Activated CD8-positive, alpha-beta T cell treated with anti-CD3 and anti-CD28 coated beads for 36 hours (primary cell): ENCODE measurements at places on chromosomes 13 and 19.

GRCh38 chr13:90732049-90732448 lies 615.4 kb upstream of the MIR17HG start:
- no peaks in the 10 kb centered on the region for H3K27me3 ChIP-seq
- H3K36me3 ChIP-seq = no peaks in the 10 kb centered on the region
- no peak overlapping the region for H3K27ac ChIP-seq
- no peaks in the 10 kb centered on the region for H3K4me1 ChIP-seq

GRCh38 chr19:1387684-1388636 lies 4.3 kb downstream of the NDUFS7 start:
- no peak overlapping the region for H3K4me3 ChIP-seq
- no peak overlapping the region for H3K27ac ChIP-seq
- no peak for DNase-seq
- peaks cover 13% of the 10 kb centered on the region for H3K4me1 ChIP-seq

GRCh38 chr13:37069597-37070103 lies 10.2 kb upstream of the SUPT20H start:
- no peak for DNase-seq
- no peaks in the 10 kb centered on the region for H3K36me3 ChIP-seq
- no peaks in the 10 kb centered on the region for H3K27me3 ChIP-seq
- no peak overlapping the region for H3K4me3 ChIP-seq
- H3K4me1 ChIP-seq = no peaks in the 10 kb centered on the region
- no peak overlapping the region for H3K27ac ChIP-seq

- peaks cover 5% of the 10 kb centered on the region for H3K36me3 ChIP-seq
- H3K27me3 ChIP-seq = no peaks in the 10 kb centered on the region
- peak overlapping the region; percentile 87 for H3K4me3 ChIP-seq
- peak; percentile 88 for DNase-seq
These were observed 3.5 kb upstream of the NAPSA start for GRCh38 chr19:50368649-50369570.

DNA sequence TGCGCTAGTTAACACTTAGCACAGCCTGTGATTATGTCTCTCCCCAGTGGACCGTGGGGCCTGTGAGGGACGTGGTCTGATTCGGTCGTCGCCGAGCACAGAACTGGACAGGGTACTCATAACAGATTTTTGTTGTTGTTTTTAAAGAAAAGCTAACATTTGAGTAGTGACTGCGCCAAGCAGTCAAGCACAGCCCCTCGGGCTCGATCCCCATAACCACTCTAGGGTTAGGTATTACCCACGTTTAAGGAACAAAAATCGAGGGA lies 805 bp upstream of the PTOV1 start:
- DNase-seq = no peak
- peaks cover 40% of the 10 kb centered on the region for H3K4me1 ChIP-seq
- H3K36me3 ChIP-seq = peaks cover 10% of the 10 kb centered on the region
- H3K27ac ChIP-seq = peak overlapping the region; percentile 97

GRCh38 chr19:46976845-46977320 lies 42.8 kb upstream of the NPAS1 start:
- no peak overlapping the region for H3K27ac ChIP-seq
- no peaks in the 10 kb centered on the region for H3K36me3 ChIP-seq
- peaks cover 38% of the 10 kb centered on the region for H3K4me1 ChIP-seq
- H3K4me3 ChIP-seq = no peak overlapping the region

DNA sequence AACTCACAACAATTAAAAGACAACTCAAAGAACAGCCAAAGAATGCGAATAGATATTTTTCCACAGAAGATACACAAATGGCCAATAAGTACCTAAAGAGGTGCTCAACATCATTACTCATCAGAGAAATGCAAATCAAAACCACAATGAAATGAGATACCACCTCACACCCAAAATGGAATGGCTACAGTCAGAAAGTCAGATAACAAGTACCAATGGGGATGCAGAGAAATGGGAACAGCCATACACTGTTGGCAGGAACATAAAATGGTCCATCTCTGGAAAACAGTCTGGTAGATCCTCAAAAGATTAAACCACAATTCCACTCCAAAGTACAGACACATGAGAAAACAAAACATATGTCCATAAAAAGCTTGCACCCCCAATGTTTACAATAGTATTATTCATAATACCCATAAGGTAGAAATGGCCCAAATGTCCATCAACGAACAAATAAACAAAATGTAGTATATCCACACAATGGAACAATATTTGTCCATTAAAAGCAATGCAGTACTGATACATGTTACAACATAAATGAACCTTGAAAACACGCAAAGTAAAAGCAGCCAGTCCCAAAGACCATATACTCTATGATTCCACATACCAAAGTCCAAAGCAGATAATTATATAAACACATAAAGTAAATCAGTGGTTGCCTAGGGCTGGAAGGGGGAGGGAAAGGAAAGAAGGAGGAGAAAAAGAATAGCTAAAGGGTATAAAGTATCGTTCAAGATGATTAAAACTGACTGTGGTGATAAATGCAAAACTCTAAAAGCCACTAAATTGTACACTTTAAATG lies 19.6 kb downstream of the USP12 start:
- DNase-seq = no peak
- H3K4me3 ChIP-seq = no peak overlapping the region
- H3K27me3 ChIP-seq = no peaks in the 10 kb centered on the region
- H3K27ac ChIP-seq = peak overlapping the region; percentile 56
- peaks cover 64% of the 10 kb centered on the region for H3K4me1 ChIP-seq
- H3K36me3 ChIP-seq = peaks cover 33% of the 10 kb centered on the region

DNA sequence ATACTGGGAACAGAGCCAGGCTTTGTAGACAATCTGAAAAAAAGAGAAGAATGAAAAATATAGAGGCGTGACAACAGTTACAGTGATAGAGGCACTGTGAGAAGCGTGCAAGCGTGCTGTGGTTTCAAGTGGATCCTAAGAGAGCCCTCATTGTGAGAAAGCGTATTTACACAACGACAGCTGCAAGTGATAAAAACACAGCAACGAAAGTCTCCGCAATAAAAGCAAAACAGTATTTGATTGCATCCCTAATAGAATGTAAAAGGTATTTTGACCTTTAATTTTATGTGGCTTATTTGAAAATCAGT lies 642.7 kb upstream of the ARGLU1 start:
- no peaks in the 10 kb centered on the region for H3K4me1 ChIP-seq
- H3K27ac ChIP-seq = no peak overlapping the region
- DNase-seq = no peak
- H3K4me3 ChIP-seq = no peak overlapping the region
- no peaks in the 10 kb centered on the region for H3K27me3 ChIP-seq
- H3K36me3 ChIP-seq = no peaks in the 10 kb centered on the region

GRCh38 chr19:13076787-13077186 lies 25.9 kb downstream of the LYL1 start:
- no peak overlapping the region for H3K27ac ChIP-seq
- no peaks in the 10 kb centered on the region for H3K36me3 ChIP-seq
- H3K4me1 ChIP-seq = no peaks in the 10 kb centered on the region
- H3K27me3 ChIP-seq = no peaks in the 10 kb centered on the region
- H3K4me3 ChIP-seq = no peak overlapping the region

- no peaks in the 10 kb centered on the region for H3K27me3 ChIP-seq
- no peak overlapping the region for H3K4me3 ChIP-seq
- H3K36me3 ChIP-seq = no peaks in the 10 kb centered on the region
- DNase-seq = no peak
- H3K27ac ChIP-seq = no peak overlapping the region
These were observed 23.1 kb downstream of the GAS6 start for GRCh38 chr13:113840541-113841352.

- H3K27me3 ChIP-seq = peaks cover 5% of the 10 kb centered on the region
- no peaks in the 10 kb centered on the region for H3K36me3 ChIP-seq
- no peak overlapping the region for H3K27ac ChIP-seq
- H3K4me3 ChIP-seq = no peak overlapping the region
- no peaks in the 10 kb centered on the region for H3K4me1 ChIP-seq
These were observed 21.4 kb downstream of the NWD1 start for GRCh38 chr19:16741084-16741483.

- no peaks in the 10 kb centered on the region for H3K36me3 ChIP-seq
- H3K4me1 ChIP-seq = no peaks in the 10 kb centered on the region
- no peak overlapping the region for H3K4me3 ChIP-seq
These were observed 1721.9 kb downstream of the OLFM4 start for GRCh38 chr13:54750521-54750920.

GRCh38 chr13:60627071-60627686 lies 230.2 kb downstream of the TDRD3 start:
- H3K36me3 ChIP-seq = no peaks in the 10 kb centered on the region
- peak; percentile 30 for DNase-seq
- peaks cover 3% of the 10 kb centered on the region for H3K27me3 ChIP-seq
- H3K27ac ChIP-seq = no peak overlapping the region

DNA sequence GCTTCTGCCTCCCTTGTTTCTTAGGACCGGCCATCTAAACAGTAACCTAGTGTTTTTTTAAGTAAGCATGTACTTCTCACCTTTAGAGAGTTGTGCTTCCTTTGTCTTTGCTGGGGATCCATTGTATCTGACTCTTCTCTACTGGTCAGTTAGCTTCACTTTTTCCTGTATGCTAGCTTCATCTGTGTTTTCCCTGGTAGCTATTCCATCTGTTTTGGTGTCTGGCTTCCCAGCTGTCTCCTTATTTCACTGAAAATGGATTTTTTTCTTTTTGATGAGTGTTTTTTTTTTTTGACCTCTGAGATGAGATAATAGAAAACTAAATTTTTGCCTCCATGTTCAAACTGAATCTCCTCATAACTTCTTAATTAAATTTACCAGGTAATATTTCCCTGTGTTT lies 637.0 kb upstream of the SLC10A2 start:
- no peak overlapping the region for H3K4me3 ChIP-seq
- H3K36me3 ChIP-seq = no peaks in the 10 kb centered on the region
- H3K27ac ChIP-seq = no peak overlapping the region

- peaks cover 1% of the 10 kb centered on the region for H3K27me3 ChIP-seq
- peaks cover 23% of the 10 kb centered on the region for H3K4me1 ChIP-seq
- DNase-seq = peak; percentile 65
- peaks cover 26% of the 10 kb centered on the region for H3K36me3 ChIP-seq
These were observed 600 bp upstream of the HMGB1 start for GRCh38 chr13:30466358-30466714.

DNA sequence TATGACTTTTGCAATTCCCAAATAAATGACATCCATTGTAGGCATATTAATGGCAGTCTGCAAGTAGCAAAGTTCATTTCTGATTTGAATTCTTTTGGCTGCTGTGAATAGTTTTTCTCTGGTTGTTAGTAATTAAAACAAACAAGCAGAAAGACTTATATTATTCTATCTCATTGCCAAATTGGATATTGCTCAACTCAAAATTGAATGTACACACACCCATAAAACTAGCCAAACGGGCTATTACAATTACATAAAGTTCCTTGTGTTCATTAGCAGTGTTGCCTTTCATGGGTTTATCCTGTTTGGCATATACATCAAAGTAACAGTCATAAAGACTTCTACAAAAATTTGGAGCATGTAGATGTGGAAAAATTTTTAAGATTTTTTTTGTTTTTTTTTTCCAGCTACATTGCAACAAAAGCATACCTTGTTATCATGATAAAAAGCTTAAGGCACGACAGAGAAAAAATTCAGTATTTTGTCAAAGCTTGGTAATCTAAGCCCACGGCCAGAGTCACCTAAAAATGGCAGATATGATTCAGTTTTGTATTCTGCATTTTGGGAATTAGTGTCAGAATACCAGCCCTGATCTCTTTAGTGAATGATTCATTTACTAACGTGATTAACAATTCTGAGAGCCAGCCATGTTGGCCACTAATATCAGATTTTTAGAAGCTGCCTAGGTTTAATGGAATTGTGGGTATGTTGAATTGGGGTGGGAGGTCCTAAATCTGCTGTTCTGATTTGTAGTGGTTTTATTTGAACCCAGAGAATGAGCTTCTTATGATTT lies 108.4 kb downstream of the KLF5 start:
- no peaks in the 10 kb centered on the region for H3K36me3 ChIP-seq
- no peak overlapping the region for H3K27ac ChIP-seq
- DNase-seq = no peak
- peaks cover 2% of the 10 kb centered on the region for H3K4me1 ChIP-seq

DNA sequence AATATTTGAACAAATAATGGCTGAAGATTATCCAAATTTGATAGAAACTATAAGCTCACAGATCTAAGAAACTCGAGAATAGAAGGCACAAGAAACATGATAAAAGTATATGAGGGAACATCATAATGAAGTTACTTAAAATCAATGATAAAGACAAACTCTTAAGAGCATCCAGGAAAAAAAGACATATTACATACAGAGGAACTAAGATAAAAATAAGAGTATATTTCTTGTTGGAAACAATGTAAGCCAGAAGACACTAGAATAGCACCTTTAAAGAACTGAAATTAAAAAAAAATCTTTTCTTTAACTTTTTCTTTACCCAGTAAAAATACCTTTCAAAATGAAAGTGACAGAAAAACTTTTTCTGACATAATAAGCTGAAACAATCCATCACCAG lies 356.4 kb downstream of the DNAJC15 start:
- no peaks in the 10 kb centered on the region for H3K4me1 ChIP-seq
- H3K27ac ChIP-seq = no peak overlapping the region
- H3K27me3 ChIP-seq = peaks cover 8% of the 10 kb centered on the region
- H3K36me3 ChIP-seq = no peaks in the 10 kb centered on the region
- no peak for DNase-seq

DNA sequence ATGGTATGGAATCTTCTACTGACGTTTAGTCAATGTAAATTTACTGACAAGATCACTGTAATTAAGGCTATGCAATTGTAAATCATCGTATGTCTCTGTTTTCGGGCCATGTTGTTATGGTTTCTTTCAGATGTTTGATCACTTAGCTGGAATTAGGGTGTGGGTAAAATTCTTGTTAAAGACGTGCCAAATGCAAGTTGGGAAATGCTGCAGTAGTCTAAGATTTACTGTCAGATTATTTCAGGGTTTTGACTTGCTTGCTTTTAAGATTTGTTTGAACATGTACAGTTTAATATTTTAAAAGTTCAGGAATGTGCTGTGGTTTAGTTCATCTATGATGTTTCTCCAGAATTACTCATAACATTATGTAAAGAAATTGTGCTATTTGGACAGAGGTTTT lies 10.8 kb downstream of the NDFIP2 start:
- no peak overlapping the region for H3K4me3 ChIP-seq
- peak overlapping the region; percentile 37 for H3K27ac ChIP-seq
- H3K4me1 ChIP-seq = peaks cover 88% of the 10 kb centered on the region

DNA sequence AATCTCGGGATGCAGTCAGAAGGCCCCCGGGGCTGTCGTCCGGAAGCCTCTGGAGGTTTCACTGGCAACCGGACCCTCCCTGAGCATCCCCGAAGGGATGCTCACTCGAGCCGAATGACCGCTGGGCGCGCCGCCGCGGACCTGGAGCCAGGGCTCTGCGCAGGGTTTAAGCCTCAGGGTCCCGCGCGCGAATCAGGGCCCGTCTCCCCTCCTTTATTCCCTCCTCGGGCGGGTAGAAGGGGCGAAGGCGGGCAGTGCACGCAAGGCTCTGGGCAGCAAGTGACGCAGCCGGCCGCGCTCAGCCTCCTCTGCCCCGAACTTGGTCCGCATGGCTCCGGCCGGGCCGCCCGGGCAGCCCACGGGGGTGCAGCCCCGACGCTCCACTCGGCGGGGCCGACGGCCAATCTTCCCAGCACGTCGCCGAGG lies 572 bp downstream of the SHISA2 start:
- H3K4me3 ChIP-seq = peak overlapping the region; percentile 44
- no peaks in the 10 kb centered on the region for H3K36me3 ChIP-seq
- DNase-seq = no peak
- H3K4me1 ChIP-seq = peaks cover 25% of the 10 kb centered on the region
- H3K27me3 ChIP-seq = peaks cover 29% of the 10 kb centered on the region
- H3K27ac ChIP-seq = no peak overlapping the region

GRCh38 chr13:111912453-111912866 lies 154.5 kb upstream of the SOX1 start:
- DNase-seq = no peak
- no peak overlapping the region for H3K4me3 ChIP-seq
- no peaks in the 10 kb centered on the region for H3K36me3 ChIP-seq
- no peaks in the 10 kb centered on the region for H3K4me1 ChIP-seq
- no peaks in the 10 kb centered on the region for H3K27me3 ChIP-seq
- no peak overlapping the region for H3K27ac ChIP-seq

GRCh38 chr19:11530432-11530831 lies 1.5 kb upstream of the ECSIT start:
- no peak overlapping the region for H3K27ac ChIP-seq
- DNase-seq = peak; percentile 74
- no peak overlapping the region for H3K4me3 ChIP-seq
- peaks cover 5% of the 10 kb centered on the region for H3K36me3 ChIP-seq
- peaks cover 2% of the 10 kb centered on the region for H3K27me3 ChIP-seq
- H3K4me1 ChIP-seq = peaks cover 31% of the 10 kb centered on the region
